ENCODE measurements at places on chromosomes 3 and 15. TPM values are rescaled to one million over a fixed set of nuclear protein-coding genes. Genes with fewer than 3 reads are reported as not detected.

SLC22A14 gene
- 0.15 TPM for polyA plus RNA-seq

GPR149 gene
- polyA plus RNA-seq: not detected

MKRN3 gene
- polyA plus RNA-seq: 0.43 TPM

CD86 gene
- not detected for polyA plus RNA-seq

DCLK3 gene
- polyA plus RNA-seq: not detected

TRAIP gene
- 5.8 TPM for polyA plus RNA-seq

ZDHHC23 gene
- polyA plus RNA-seq: 2.5 TPM

CFAP161 gene
- polyA plus RNA-seq: not detected

LRRC2 gene
- polyA plus RNA-seq: 1.2 TPM

FAM107A gene
- 0.05 TPM for polyA plus RNA-seq

FMN1 gene
- polyA plus RNA-seq: 3.5 TPM

STRA6 gene
- 10.9 TPM for polyA plus RNA-seq

SLCO3A1 gene
- 5.2 TPM for polyA plus RNA-seq

TEX9 gene
- polyA plus RNA-seq: 0.72 TPM

ITIH4 gene
- 0.49 TPM for polyA plus RNA-seq

TSEN2 gene
- polyA plus RNA-seq: 9.2 TPM

CASR gene
- polyA plus RNA-seq: not detected

ST8SIA2 gene
- not detected for polyA plus RNA-seq

SIDT1 gene
- polyA plus RNA-seq: not detected

SKOR1 gene
- polyA plus RNA-seq: 0.02 TPM

TAGLN3 gene
- 0.09 TPM for polyA plus RNA-seq

HTR3E gene
- not detected for polyA plus RNA-seq

EIF4E3 gene
- 2.8 TPM for polyA plus RNA-seq

SEMA6D gene
- 1.1 TPM for polyA plus RNA-seq

NTRK3 gene
- polyA plus RNA-seq: 0.10 TPM

KBTBD12 gene
- not detected for polyA plus RNA-seq

GP5 gene
- polyA plus RNA-seq: 0.02 TPM

CORO2B gene
- 7.7 TPM for polyA plus RNA-seq

SLC24A5 gene
- not detected for polyA plus RNA-seq

CYP19A1 gene
- polyA plus RNA-seq: 0.06 TPM

RHCG gene
- polyA plus RNA-seq: not detected

TXNRD3 gene
- 5.5 TPM for polyA plus RNA-seq

GOLGA6D gene
- polyA plus RNA-seq: not detected

KPNA1 gene
- polyA plus RNA-seq: 27.8 TPM

POC1A gene
- polyA plus RNA-seq: 18.4 TPM

ZNF502 gene
- polyA plus RNA-seq: 3.2 TPM

ULK4 gene
- 2.7 TPM for polyA plus RNA-seq

IMPG2 gene
- 0.10 TPM for polyA plus RNA-seq

KLHL40 gene
- not detected for polyA plus RNA-seq

IQCF5 gene
- polyA plus RNA-seq: not detected

CEP19 gene
- 2.4 TPM for polyA plus RNA-seq

MESP1 gene
- polyA plus RNA-seq: 0.20 TPM

RARRES1 gene
- 4.5 TPM for polyA plus RNA-seq

GPR62 gene
- polyA plus RNA-seq: not detected

CBLB gene
- 19.3 TPM for polyA plus RNA-seq

MBNL1 gene
- polyA plus RNA-seq: 203 TPM

GNAT1 gene
- polyA plus RNA-seq: not detected

INTS14 gene
- polyA plus RNA-seq: 53.3 TPM

TEX264 gene
- 100.0 TPM for polyA plus RNA-seq

MIX23 gene
- polyA plus RNA-seq: 3.7 TPM

GP9 gene
- not detected for polyA plus RNA-seq

CYP1A1 gene
- polyA plus RNA-seq: not detected

XYLB gene
- 3.0 TPM for polyA plus RNA-seq

TP63 gene
- polyA plus RNA-seq: not detected

LRRK1 gene
- 10.2 TPM for polyA plus RNA-seq
